ENCODE measurements at places on chromosomes 16 and 17.
A peak's percentile ranks its signal among the peaks of the same experiment; 100 is the strongest.

DNA sequence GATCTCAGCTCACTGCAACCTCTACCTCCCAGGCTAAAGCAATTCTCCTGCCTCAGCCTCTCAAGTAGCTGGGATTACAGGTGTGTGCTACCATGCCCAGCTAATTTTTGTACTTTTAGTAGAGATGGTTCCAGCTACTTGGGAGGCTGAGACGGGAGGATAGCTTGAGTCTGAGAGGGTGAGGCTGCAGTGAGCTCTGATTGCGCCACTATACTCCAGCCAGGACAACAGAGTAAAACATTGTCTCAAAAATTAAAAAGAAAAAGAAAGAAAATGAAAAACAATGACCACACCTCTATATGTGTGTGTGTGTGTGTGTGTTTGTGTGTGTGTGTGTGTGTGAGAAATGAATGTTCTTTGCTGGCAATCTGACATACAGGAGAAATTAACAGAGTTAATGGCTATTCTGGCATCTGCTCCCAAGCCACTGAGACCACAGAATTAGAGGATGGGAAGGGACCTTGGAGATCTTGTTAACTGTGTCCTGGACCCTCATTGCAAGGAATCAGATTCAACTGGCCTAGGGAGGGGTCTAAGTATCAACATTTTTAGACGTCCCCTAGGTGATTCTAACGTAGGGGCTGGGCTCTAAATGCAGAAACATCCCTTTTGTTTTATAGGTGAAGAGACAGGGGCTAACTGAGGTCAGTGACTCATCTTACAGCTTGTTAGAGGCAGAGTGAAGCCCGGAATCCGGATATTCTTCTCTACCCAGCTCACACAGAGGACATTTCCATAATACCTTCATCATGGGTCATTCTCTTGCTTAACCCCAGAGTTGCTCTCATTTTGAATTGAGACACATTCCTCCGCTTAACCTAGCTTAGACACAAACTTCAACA lies 16.4 kb upstream of the MARCHF10 start:
- peak; percentile 94 for DNase-seq

- DNase-seq = peak; percentile 42
Observed at GRCh38 chr17:59513934-59514841, 51.2 kb upstream of the DHX40 start.

DNA sequence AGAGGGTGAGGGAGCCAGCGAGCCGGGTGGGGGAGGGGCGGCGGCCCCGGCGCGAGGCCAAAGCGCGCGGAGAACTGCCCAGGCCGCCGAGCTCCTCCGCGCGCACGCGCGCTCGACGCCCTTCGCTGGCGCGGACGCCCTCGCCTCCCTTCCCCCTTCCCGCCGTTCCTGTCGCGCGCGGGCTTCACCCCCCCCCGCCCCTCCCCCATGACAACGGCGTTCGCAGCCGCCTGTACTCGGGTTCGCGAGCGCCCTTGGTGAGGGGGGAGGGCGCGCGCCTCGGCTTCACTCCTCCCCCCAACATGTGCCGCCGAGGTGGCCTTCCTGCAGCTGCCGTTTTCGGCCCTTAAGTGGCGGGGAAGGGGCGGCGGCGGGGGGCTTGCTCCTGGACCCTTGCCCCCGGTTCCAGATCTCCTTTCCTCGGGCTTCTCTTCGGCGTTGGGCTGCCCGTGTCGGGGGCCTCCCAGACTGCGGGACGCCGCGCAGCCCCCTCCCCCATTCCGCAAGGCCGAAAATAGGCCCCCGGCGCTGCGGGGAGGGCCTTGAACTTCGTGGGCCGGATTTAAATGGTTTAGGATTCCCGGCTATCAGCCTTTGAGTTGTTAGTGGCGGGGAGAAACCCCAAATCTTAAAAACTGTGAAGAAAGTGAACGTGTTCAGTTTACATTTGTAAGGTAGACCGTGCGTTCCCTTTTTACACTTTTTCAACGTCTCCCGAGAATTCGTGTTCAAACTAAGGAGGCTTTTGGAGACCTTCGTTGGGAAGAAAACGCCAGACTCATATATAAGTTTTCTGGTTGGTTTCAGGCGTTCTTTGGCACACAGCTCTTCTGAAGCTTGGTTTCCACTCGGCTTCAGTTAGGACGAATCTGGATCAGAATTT lies 653 bp downstream of the SRRM2 start:
- peak; percentile 44 for DNase-seq

DNA sequence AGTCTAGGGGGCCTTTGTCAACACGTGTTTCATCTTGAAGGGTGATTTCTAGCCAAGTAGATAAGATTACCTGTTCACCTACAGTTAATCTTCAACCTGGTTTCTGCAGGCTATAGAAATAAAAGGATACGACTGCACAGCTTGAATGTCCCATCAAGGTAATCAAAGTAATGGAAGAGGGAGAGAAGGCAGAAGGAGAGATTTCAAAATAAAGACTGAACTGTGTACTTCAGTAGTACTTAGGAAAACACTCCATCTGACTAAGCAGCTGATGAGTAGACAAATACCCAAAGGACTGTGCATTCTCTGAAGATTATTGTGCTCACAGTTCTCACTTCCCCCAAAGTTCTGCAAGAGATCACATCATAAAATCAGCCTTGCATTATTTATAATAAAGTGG lies 5.8 kb upstream of the RFFL start:
- no peak for DNase-seq

- DNase-seq = no peak
Observed at GRCh38 chr16:58123896-58124600, 5.1 kb downstream of the CFAP20 start.

DNA sequence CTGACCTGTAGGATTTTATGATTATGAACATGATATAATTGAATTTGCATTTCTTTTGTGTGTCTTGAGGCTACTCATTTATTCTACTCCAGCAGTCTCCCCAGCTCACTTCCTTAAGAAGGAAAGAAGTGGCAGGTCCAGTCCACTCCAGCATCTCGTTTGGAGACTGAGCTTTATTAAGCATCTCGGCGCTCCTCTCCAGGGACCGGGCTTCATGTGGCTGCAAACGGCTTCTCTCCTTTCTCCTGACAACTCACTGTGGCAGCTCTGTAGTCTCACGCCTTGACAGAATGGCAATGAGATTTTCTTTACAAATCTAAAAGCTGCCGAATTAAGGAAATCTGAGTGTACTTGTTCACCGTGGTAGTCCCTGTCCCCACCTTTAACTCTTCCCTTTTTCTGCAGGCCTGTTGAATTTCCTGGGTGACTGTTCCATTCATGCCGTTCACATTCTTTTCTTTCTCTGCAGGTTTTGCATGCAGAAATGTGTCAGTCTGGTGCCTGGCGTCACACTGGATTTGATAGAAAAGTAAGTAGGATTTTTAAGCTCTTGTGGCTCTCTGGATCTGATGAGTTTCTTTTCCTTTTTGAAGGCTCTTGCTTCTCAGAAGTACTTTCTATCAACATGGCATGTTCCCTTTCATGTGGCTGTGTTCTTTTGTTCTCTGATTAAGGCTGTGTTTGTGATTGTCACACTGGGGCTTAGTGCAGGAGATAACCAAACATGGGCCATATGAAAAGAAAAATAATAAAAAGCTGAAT lies 200.5 kb upstream of the CHMP6 start:
- DNase-seq = no peak
